SHP77 (cell line): ENCODE measurements at places on chromosomes 13 and 19.

DNA sequence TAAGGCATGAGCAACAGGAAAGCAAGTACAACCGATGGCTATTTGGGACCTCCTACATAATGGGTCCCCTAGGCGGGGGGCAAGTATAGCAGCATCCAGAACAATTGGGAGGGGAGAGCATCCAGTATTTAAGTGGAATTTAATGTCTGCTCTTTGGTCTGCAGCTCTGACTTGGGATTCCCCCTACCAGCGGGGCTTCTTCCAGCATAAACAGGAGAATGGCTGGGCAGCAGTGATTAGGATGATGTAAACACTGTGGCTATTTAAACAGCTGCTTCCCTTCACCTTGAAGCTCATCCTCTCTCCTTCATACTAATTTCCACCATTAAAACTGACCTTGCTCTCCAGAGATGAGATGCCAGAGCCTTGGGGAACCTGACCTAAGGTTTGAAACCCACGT, 73.9 kb upstream of the OXGR1 start:
- peak; percentile 94 for DNase-seq

DNA sequence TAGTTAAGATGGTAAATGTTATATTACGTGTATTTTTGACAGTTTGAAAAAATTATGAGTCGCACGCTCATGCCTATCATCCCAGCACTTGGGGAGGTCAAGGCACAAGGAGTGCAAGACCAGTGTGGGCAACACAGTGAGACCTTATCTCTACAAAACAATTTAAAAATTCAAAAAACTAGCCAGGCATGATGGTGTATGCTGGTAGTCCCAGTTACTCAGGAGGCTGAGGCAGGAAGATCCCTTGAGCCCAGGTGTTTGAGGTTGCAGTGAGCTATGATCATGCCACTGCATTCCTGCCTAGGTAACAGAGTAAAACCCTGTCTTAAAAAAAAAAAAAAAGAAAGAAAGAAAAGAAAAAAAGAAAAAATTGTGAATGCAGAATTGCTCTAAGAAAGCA, 58.0 kb downstream of the TBC1D4 start:
- DNase-seq, result no peak

DNA sequence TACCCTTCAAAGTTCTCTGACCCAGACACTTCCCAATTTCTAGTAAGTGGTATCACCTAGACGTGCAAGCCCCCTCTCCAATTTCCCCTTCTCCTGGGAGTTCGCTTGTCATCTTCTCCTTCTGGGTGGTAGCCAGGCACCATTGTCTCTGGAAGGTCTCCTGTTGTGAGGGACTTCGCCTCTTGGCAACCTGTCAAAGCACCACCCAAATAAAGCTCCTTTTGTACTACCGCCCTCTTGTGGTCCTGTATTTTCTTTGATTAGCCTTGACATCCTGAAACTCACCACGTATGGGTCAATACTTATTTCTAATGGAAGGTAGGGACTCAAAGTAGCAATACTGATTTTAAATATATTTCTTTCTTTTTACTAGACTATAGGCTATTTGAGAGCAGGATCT, 8.2 kb downstream of the GPC5 start:
- DNase-seq, result peak; percentile 80

DNA sequence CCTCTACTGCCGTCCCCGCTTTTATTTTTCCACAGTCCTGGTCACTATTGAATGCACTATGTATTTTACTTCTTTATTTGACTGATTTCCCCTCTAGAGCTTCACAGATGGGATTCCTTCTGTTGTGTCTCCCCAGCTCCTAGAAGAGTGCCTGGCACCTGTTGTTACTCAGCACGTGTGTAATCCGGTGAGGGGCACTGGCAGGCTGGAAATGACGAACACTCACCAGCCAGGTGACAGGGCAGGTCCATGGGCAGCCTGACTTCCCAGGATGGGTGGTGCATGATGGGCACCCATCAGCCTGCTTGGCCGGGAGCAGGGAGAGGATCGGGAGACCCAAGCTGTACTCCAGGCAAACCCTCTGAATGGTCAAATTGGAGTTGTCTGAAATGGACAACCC, 67.2 kb downstream of the CEBPG start:
- no peak for DNase-seq
